IPS DF 19.7 (cell line): ENCODE measurements at places on chromosomes 12 and 14.

- no peak for DNase-seq
These were observed 90.6 kb downstream of the VCPKMT start for GRCh38 chr14:50025776-50026175.

DNA sequence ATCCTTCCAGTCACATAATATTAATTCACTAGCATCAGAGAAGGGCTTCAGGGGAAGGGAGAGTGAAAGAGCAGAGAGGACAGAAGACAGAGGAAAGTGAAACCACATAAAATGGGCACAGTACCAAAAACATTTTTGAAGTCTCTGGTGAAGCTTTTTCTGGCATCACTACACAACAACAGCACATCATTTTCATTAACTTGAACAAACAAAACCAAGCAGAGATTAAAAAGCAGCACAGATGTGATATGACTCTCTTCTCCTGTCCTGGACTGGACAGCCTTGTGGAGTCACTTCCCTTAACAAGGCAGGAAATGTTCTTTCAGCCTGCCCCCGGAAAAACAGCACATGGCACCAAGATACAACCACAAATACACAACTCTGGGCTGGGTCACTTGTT is 112.0 kb downstream of the TSPAN8 start:
- DNase-seq: no peak

DNA sequence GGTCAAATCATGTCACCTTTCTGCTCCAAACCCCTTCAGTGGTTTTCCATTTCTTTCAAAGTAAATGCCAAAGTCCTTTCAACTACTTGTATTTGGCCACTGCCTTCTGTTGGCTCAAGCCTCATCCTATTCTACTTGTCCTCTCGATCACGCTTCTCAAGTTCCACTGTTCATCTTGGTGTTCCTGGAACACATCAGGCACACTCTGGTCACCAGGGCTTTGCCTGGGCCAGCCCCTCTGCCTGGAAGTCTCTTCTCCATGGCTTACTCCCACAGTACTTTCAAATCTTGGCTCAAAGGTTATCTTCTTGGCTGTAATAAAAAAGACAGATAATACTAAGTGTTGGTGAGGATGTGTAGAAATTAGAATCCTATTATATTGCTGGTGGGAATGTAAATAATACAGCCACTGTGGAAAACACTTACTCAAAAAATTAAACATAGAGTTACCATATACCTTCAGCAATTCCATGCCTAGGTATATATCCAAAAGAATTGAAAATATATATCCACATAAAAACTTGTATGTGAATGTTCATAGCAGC is 17.3 kb upstream of the PPFIBP1 start:
- DNase-seq: no peak

GRCh38 chr12:128969480-128970055 is 116.3 kb downstream of the GLT1D1 start:
- DNase-seq: no peak

DNA sequence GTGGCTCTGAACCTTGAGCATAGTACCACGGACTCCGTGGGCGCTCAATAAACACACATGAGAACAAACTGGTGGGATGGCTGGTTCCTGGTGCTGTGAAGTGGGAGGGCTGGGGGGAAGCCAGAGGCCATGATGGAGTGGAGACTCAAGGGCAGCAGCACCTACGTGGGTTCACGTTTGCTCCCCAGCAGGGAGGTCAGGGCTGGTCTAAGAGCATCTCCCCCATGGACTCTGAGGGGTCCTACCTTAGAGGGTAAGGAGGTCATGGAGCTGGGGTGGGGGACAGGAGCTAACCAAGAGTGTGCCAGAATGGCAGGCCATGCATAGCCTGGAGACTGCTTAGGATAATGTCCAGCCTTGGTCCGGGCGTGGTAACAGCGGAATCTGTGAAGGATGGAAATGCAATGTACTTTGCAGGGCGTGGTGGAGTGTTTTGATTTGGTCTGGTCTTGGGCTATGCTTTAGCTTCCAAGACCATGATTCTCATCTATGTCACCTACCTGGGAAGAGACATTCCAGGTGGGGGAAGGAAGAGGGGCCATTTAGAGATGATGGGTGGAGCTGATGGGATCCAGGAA is 103.0 kb downstream of the PRMT8 start:
- no peak for DNase-seq

GRCh38 chr12:12456637-12457036 is 99.8 kb downstream of the BORCS5 start:
- no peak for DNase-seq

DNA sequence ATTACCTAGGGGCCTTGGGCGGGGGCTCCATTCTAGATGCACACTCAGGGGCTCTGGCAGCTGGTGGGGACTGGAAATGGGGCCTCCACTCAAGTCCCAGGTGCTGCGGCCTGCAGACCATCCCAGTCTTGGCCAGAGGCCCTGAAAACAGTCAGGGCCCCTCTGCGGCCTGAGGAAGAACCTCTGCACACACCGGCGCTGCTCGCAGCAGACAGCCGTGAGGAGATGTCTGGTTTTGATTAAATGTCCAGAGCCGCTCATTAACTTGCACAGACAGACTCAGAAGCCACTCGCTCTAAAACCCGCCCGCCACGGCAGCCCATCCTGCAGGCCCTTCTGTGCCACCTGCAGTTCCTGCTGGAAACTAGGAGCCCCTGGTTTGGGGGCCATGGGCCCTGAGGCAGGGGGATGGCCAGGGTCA is 36.4 kb upstream of the NCOR2 start:
- no peak for DNase-seq

DNA sequence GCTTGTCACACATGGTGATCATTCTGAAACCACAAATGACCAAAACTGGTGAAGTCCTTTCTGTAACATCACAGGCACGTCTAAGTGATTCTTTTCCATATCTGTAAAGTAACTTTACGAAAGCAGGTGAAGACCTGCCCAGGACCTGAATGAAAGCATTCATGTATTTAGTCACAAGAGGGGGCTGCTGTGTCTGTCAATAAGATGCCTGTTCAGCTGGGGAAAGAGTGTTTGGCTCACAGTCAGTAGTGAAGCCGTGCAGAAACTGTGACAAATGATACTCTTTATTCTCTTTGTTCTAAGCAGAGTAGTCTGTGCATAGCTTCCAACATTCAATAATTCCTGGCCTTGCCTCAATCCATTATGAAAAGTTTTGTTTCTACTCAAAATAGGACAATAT is 373.5 kb upstream of the OR4E1 start:
- DNase-seq: no peak

- no peak for DNase-seq
These were observed 78.7 kb downstream of the PRORP start for GRCh38 chr14:35201066-35201465.

- no peak for DNase-seq
These were observed 2.3 kb downstream of the MEG3 start for GRCh38 chr14:100828031-100828769.

DNA sequence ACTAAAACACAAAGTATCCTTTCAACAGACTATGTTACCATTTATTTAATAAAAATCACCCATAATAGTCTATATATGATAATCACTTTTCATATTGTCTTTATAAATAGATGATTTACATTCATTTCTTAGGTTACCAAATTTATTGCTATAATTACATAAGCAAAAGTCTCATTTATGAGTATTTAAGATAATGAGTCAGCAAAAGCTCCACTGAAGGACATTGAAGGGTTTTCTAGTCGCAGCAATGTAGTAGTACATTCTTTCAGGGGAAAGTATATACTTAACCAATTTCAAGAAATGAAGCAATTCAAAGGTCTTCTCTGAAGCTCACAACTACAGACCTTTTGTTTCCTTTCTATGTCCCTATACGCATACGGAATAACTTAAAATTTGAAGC is 110.9 kb downstream of the NOVA1 start:
- DNase-seq: no peak

GRCh38 chr12:75850721-75851462 is 180.7 kb downstream of the PHLDA1 start:
- DNase-seq: no peak

DNA sequence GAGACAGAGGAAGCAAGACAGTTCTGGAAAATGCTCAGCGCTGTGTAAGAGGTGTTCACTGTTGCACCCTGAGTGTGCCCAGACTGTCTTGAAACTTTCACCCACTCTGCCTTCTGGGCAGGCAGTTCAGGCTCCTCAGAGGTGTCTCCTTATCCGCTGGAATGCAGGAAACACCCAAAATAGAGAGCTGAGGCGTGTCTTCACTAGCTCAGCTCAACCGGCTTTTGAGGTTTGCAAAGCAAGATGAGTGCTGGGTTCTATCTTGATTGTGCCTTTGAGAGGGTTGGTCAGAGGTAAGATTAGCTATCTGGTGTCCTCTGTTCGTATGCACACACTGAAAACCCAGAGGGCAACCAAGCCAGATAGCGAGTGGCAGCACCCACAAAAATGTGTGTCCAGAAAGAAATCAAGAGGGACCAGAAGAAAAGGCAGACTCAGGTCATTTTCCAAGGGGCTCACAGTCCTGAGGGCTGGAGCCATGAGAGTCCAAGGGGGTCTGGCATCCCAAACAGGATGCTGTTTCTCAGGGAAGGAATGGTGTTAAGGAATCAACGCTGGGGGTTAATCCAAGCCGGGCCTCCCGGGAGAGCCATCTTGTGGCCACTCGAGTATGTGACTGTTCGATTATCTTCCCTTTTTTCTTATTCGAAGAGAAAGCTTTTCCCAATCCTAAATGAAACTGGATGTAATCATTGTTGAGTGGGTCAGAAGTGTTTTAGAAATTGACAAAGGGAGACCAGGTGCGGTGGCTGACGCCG is 47.1 kb downstream of the TBX3 start:
- no peak for DNase-seq

DNA sequence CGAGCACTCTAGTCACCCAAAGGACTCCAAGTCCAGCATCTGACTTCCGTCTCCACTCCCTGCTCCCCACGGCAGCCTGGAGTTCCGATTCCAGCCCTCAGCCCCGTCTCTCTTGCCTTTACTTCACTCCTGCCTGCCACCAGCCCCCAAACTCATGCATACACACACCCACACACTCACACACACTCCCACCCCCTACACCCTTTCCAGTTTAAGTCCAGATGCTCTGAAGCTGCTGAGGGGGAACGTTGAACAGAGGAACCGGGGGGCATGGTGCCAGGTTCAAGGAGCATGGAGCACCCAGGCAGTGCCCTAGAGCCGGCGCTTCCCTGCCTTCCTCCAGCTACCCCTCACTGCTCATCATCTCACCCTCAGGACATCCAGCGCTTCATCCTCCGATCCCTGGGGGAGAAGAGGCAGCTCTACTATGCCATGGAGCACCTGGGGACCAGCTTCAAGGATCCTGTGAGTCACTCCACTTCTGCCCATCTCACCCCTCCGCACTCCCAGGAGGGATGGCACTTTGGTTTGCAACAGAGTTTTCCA is 3.3 kb downstream of the P3H3 start:
- no peak for DNase-seq

DNA sequence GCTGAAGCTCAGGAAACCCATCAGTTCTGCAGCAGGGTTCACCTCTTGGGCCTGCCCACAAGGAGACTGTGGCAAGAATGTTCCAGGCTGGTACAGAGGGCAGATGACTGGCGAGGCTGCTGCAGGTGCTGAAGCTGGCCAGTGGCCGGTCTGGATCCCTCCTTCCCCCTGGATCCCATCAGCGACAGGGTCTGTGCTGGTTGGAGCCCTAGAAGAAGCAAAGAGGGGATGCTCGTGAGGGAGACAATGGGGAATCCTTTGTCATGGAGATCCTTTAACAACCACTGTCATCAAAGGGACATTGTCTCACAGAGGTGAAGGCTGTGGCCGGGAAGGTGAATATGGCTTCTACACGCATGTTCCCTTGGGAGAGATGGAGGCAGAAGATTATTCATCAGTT is 211.4 kb upstream of the TMEM132C start:
- DNase-seq: no peak

DNA sequence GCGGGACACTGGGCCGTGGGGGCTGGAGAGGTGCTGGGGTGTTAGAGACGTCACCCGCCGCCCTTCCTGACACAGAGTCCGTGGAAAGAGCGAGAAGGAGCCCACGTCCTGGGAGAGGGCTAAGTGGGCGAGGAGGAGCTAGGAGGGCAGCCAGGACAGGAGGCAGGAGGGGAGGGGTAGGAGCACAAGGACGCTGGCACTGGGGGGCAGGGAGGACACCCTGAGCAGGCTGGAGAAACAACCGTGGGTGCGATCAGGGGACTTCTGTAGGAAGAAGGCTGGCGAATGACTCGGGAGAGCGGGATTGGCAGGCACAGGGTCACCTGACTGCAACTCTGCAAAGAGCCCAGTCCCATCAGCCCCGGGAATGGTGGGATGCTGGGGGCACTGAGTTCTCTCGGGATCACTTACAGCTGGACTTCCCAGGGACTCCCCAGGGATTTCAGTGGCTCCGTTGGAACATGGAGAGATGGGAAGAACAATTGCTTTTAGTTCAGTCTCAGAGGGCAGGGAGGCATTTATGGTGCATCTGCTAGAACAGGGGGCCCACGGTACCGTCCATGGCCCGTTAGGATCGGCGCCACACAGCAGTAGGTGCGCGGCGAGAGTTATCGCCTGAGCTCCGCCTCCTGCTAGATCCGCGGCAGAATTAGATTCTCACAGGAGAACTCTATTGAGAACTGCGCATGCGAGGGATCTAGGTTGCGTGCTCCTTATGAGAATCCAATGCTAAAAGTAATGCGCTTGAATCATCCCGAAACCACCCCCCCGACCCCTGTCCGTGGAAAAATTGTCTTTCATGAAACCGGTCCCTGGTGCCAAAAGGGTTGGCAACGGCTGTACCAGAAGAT is 24.3 kb downstream of the UBR7 start:
- DNase-seq: no peak

- DNase-seq: no peak
These were observed 49.9 kb downstream of the FUT8 start for GRCh38 chr14:65462411-65462810.

GRCh38 chr12:75714462-75715322 is 203.3 kb upstream of the KRR1 start:
- DNase-seq: no peak

DNA sequence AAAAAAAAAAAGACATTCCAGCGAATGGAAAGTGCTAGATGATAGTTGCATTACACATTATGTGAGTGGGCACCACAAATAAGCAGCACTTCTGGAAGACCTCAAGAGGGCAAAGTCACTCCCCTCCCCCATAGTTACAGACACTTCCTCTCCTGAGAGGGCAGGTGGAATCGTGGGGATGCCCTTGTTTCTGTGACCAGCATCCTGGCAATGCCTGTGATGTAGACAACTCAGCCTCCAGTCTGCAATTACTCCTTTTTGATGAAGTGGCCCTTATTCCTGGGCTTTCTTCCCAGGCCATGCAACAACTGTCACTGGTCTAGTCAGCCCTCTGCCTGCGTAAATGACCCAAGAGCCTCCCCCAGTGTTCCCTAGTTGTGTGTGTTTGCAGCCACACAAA is 104.8 kb downstream of the VRK1 start:
- no peak for DNase-seq

GRCh38 chr12:88579601-88580050 is 645 bp downstream of the KITLG start:
- DNase-seq: no peak
